Mesendoderm (in vitro differentiated cells): ENCODE measurements at places on chromosomes 4 and X.

DNA sequence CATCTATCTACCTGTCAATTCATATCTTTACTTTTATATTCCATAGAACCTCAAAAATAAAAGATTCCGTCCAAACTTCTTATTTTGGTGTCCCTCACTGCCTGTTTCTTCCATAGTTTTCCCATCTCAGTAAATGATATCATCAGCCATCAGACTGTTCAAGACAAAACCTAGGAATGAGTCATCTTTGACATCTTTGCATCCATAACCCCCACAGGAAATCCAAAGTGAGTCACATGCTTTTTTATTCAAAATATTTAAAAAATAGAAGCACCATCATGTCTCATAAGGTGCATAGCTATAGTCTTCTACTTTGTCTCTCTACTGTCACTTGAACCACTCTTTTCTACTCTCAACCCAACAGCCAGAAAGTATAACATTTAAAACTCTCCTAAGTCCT lies 29.9 kb upstream of the CXXC4 start:
- no peak for DNase-seq

- no peak for DNase-seq
Measured at GRCh38 chr4:10581022-10581421, 103.5 kb downstream of the CLNK start.

GRCh38 chr4:153787061-153787560 lies 1.8 kb downstream of the SFRP2 start:
- DNase-seq, result no peak

DNA sequence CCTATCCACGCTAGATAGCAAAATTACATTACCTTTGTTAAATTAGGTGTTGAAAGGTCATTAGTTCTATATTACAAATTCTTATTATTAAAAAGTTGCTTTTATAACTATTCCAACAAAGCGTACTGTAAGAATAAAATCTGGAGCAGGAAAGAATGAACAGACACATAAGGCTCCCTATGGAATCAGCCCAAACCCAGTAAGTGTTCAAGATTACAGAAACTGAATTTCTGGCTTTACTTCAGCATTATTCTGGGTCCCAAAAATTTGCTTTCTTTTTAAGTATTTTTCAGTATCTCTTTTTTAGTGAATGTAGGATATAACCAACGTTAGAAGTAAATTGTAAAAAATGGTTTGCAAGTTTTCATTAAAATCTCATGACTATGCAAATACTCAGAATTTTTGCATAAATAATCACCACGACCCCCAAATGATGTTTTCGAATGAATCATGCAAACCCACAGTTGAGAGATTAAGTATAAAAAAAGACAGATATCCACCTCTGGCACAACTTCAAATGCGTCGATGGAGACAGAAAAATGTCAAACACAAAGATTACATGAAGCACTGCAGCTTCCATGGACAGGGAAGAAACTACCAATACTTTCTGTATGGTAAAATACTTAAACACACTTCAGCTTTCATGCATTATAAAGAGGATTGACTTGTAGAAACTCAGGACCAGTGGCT lies 238.5 kb downstream of the RASL11B start:
- no peak for DNase-seq

DNA sequence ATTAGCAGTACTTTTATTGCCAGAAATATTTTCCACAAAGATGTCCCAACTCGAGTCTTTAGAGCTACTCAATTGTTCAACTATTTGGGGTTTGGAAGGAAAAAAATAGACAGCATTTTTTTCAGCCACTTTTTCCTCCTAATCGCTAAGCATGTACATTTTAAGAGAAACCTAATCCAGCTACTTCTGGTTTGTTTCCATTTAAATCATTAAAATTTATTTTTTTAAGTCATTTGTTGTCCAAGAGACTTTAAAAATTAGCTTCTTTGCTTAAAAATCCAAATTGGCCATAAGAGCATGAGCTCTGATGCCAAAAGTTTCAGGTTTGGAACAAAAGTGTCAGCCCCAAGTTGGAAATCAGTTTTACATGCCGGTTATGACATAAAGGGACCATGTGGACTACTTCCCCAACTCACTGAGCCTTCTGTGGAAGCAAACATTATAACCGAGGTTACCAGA lies 186.3 kb upstream of the INTU start:
- no peak for DNase-seq

- DNase-seq, result peak; percentile 58
Measured at GRCh38 chr4:35461931-35462659, 782.2 kb downstream of the ARAP2 start.

DNA sequence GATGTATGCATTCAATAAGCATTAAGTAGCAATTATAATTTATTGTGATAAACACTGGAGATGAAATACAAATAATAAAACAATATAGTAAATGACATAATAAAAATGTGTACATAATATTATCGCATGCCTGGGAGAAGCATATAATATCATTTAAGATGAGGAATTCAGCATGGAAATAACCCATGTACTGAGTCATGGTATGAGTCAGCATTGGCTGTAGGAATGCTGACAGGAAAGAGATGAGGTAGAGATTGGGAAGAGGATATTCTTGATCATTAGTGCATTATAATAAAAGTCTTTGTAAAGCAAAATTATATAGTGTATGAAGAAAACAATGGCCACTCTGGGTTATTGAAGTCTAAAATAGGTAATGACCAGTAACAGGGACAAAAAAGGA lies 82.8 kb downstream of the MAGEB10 start:
- peak; percentile 33 for DNase-seq

DNA sequence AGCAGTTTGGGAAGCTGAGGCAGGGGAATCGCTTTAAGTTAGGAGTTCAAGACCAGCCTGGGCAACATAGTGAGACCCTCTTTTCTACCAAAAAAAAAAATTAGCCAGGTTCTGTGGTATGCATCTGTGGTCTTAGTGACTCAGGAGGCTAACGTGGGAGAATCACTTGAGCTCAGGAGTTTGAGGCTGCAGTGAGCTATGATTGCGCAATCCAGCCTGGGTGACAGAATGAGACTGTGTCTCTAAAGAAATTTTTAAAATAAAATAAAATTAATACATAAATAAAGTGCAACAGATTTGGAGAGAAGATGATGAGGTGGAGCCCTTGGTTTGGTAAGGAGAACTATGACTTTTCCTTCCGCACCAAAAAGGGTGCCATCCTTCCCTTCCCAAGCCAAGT lies 436.9 kb downstream of the NLGN4X start:
- DNase-seq, result no peak

- no peak for DNase-seq
Measured at GRCh38 chr4:37561196-37561802, 124.9 kb downstream of the RELL1 start.

DNA sequence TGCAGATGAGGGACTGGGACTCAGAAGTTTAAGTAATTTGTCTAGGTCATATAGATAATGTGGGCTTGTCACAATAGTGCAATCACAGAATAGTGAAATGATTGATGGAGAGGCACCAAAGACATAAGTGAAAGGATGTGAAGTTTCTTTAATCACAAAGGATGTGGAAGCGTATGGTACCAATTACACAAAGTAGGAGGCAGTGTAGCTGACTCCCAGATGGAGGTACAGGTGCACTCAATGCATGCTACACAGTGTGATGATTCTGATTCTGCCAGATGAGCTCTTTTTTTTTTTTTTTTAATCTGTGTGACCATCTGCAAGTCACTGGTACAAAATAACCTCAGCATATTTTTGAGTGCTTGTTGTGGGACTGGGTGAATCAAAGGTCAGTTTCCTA lies 411.3 kb downstream of the SPRY1 start:
- DNase-seq, result no peak

GRCh38 chr4:138235419-138235952 lies 6.7 kb downstream of the SLC7A11 start:
- peak; percentile 82 for DNase-seq

DNA sequence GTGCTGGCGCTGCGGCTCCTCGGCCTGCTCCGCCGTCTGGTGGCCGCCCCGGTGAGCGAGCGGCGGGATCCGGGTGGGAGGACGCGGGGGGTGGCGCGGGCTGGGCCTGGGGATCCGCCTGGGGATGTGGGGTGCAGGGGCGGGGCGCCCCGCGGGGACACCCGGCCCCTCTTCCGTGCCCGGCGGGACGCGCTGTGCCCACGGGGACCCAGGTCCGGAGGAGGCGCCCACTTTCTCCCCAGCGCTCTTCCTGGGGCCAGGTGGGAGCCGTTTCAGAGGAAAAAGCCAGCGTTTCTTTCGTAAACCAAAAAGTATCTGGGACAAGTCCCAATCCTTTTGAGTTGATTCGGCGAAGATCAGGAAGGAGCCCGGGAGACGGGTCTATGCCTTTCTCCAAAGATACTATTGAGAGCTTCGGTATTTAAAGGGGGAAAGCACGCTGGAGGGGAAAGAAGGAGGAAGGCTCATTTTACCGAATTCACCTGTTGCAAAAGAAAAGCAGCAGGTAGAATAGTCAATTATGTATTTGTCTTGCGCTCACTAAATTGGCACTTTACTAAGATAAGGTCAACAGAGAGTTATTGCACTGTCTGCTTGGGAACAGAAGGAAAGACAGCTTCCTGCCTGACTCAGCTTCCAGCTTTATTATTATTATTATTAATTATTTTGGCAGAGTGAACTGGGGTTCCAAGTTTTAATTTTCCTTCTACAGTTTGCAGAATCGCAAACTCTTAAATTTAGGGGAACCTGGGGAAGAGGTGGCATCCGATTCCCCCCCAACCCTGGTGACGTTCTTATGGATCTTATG lies 81.5 kb upstream of the CD99 start:
- peak; percentile 66 for DNase-seq

DNA sequence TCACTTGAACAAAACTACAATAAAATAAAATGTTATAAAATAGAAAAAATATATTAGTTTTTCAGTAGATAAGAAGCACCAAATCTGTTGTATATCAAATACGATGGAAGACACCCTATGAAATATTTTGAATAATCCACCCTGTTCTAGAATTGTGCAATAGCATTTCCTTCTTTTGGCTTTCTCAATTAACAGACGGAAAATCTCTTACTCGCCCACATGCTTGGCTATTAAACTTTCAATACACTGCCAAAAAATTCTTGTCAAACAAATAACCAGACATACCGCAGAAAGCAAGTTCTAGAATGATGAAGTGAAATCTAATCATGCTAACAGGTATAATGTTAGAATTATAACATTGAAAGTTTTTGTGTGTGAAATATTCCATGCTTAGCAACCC lies 671.6 kb upstream of the SLIT2 start:
- no peak for DNase-seq

DNA sequence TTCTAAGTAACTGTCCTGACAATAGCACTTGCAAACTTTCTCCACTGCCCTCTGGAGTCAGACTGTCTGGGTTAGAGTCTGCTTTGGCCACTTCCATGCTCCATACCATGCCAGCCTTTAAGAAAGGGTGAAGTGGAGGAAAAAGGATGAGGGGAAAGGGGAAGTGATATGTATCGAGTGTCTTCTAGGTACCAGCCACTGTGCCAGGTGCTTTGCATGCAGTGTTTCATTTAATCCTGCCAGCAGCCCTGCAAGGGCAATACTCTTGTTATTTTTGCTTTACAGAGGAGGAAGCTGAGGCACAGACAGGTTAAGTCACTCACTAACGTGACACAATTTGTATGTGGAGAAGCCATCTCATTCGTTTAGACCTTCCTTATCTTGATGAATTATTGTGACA lies 55.6 kb downstream of the RTL9 start:
- no peak for DNase-seq

DNA sequence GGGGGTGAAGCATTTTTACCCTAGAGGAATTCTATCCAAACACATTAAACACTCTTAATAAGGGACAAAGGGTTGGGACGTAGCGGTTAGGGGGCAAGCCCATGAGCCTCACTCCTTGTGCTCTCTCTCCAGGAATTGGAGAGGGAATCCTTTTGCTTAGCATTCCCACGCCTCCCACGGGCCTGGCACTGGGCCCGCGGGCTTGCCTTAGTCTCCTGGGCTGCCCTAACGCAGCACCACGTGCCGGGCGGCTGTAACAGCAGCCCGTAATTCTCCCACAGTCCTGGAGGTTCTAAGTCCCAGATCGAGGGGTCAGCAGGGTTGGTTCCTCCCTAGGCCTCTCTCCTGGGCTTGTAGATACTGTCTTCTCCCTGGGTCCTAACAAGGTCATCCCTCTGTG lies 67.5 kb downstream of the TBL1X start:
- no peak for DNase-seq

GRCh38 chr4:40150932-40151331 lies 45.9 kb upstream of the RHOH start:
- DNase-seq, result no peak

DNA sequence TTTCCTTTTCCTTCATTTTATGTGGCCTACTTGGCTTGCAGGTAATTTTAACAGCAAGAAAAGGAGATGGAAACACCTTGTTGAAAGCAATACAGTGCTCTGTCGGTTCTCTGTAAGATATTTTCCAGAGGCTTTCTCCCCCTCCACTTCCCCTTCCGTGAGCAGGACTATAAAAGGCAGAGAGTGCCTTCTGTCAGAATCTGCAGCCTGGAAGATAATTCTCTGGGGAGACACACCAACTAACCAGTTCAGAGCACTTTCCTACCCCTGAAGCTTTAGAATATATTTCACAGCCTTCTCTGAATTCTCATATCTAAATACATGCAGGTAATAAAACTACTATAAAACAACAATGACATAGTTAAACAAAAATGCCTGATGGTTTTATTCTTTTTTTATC lies 141.1 kb downstream of the IDS start:
- no peak for DNase-seq

DNA sequence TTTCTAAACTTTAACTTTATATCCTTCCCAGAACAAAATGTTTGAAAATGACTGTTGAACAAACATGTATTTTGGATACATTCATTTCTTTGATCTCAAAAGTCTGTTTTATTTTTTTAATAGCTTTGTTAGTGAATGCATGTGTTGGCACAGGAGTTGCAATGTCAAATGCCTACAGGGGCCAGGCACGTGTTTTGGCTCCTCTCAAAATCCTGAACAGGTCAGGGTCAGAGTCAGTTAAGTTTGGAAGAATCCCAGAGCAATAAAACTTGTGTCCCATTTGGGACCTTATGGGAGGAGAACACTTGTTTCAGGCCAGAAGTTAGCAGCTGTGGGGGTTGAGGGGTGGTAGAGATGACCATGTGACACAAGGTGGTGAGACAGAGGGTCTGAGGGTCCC lies 29.0 kb upstream of the CCDC110 start:
- no peak for DNase-seq

DNA sequence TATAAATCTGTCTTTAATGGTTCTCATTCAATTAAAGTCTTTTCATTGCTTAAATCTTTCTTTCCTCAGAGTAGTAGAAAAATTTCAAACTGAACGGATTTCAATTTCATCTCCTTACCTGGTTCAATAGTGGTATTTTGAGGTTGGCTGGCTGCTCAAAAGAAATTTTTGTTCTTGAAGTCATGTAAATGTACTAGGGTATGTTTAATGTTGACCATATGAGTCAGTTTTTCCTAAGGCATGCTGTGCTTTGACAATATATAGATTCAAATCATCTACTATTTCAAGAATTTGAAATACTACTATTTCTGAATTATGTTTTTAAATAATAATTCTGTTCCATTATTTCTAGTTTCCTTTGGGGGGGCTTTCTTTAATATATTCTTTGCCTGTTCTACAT lies 105.5 kb downstream of the PACRGL start:
- no peak for DNase-seq

- DNase-seq, result peak; percentile 36
Measured at GRCh38 chrX:19758539-19758938, 128.9 kb downstream of the SH3KBP1 start.

- peak; percentile 74 for DNase-seq
Measured at GRCh38 chr4:16875487-16875886, 23.0 kb downstream of the LDB2 start.
